ENCODE measurements at places on chromosomes 6 and 20.
A peak's percentile ranks its signal among the peaks of the same experiment; 100 is the strongest.

GRCh38 chr6:120876424-120876823, 457.9 kb downstream of the TBC1D32 start:
- DNase-seq: no peak

- no peak for DNase-seq
Measured at GRCh38 chr6:10048370-10049297, 366.2 kb downstream of the TFAP2A start.

DNA sequence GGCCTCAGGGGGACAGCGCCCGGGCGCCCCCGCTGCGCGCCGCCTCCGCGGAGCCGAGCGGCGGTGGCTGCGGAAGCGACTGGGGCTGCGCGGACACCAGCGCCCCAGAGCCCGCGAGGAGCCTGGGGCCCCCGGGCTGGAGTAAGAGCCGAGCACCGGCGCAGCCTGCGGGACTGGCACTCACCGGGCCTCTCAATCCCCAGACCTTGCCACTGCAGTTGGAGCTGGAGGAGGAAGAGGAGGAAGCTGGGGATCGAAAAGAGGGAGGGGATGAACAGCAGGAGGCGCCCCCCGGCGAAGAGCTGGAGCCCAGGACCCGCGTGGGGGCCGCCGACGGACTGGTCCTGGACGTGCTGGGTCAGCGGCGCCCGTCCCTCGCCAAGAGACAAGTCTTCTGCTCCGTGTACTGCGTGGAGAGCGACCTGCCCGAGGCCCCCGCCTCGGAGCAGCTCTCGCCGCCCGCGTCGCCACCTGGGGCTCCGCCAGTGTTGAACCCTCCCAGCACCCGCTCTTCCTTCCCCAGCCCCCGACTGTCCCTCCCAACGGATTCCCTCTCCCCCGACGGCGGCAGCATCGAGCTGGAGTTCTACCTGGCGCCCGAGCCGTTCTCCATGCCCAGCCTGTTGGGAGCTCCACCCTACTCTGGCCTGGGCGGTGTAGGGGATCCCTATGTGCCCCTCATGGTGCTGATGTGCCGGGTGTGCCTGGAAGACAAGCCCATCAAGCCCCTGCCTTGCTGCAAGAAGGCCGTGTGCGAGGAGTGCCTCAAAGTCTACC, 590 bp downstream of the RNF217 start:
- DNase-seq: no peak

DNA sequence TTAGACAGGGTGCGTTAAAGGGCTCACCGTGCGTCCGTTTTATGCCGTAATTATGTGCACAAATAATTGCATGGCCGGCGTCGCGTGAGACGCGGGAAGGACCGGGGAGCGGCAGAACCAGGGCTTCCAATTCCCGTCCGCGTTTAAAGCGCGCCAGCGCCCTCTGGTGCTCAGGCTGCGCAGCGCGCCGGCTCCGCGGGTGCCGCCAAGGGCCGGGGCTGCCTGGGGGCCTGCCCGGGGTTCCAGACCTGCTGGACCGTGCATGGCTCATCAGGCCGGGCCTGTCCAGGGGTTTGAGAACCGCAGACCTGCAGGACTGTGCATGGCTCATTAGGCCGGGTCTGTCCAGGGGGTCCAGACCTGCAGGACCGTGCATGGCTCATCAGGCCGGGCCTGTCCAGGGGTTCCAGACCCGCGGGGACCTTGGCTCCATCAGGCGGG, 369.0 kb downstream of the THBS2 start:
- DNase-seq: peak; percentile 82

GRCh38 chr6:84501315-84501714, 263.1 kb downstream of the TBX18 start:
- DNase-seq: no peak

- DNase-seq: no peak
Measured at GRCh38 chr6:150266963-150267685, 101.7 kb upstream of the IYD start.

GRCh38 chr6:113120224-113120581, 736.9 kb upstream of the MARCKS start:
- no peak for DNase-seq

DNA sequence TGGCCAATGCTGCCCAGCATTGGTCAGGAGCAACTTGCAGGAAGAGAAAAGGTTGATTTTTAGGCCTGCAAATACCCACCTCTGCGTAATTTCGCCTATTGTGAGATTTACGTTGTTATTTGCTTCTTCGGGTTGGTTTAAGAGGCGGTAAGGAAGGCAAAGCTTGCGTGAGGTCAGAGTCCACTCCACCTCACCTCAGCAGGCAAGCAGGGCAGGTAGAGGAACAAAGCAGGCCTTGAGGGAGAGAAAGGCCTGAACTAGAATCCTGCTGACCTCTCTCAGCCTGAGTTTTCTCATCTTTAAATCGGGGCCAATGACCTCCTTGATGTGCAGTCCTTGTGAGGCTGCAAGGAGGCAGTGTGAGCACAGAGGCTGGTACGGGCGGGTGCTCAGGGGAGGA, 239.1 kb downstream of the CDC5L start:
- no peak for DNase-seq

GRCh38 chr20:36483209-36483918, 58.0 kb upstream of the MYL9 start:
- DNase-seq: no peak

DNA sequence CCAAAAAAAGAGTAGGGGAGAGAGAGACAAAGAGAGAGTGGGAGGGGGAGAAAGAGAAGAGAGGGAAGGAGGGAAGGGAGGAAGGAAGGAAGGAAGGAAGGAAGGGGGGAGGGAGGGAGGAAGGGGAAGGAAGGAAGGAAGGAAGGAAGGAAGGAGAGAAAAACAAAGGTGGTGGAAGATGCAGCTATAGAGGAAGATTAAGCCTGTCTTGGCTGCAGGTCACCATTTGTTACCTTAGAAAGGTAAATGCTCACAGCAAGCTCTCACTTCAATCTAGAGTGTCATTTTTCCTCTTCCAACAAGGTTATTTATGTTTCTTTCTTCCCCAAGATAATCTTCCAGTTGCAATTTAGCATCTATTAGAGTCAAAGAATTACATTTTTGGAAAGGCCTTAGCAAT, 284.0 kb downstream of the PHACTR1 start:
- no peak for DNase-seq

GRCh38 chr20:50848846-50849673, 54.2 kb downstream of the BCAS4 start:
- no peak for DNase-seq

DNA sequence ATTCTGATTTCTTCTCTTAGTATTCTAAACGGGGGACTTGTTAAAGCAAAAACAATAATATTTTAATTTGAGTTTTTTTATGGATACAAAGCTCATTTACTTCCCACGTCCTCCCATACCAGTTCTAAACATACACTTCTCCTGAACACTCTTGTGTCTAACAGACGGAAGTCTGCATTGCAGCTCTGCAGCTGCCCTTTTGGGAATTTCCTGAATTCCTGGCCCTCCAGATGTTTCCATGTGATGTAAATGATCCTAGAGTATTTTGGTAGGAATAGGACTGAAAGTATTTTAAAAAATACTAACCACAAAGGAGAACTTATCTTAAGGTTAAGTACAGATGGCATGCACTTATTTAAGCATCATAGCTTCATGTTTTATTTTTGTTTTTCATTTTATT, 886.7 kb downstream of the TBC1D32 start:
- no peak for DNase-seq

DNA sequence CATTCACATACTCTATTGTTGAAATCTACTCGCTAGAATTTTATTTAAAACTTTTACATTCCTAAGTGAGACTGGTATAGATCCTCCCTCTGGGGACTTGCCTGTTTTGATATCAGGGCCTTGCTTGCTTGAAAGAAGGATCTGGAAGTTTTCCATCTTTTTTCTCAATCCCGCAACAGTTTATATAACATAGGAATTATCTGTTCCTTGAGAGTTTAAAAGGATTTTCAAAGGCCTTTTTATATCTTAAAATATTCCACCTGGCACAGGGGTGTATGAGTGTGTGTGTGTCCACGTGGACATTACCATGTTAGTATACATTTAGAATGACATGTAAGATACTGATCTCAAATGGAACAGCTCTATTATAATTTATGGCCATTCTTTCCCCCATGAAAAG, 96.3 kb downstream of the TRERF1 start:
- no peak for DNase-seq

GRCh38 chr20:35301426-35301825, 9.2 kb upstream of the FAM83C start:
- no peak for DNase-seq

GRCh38 chr6:26086211-26086610, 1.0 kb upstream of the HFE start:
- DNase-seq: no peak

DNA sequence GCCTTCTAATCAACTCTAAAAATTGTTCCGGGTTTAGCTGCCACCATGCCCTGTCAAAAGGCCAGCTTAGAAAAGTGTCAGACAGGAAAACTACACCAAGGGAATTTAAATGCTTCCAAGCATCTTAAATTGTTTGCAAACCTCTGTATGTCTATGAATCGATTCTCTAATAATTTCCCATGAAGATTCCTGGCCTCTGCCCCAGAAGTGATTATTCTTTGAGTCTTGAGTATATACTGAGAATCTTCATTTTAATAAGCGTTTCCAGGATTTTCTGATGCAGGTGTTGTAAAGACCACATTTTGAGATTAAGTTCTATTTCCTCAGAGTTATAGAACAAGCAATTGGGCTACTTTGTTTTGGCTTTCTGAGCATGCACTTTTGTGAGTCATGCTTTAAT, 471.8 kb upstream of the JAG1 start:
- DNase-seq: no peak

GRCh38 chr6:57257911-57258541, 35.9 kb upstream of the RAB23 start:
- no peak for DNase-seq

DNA sequence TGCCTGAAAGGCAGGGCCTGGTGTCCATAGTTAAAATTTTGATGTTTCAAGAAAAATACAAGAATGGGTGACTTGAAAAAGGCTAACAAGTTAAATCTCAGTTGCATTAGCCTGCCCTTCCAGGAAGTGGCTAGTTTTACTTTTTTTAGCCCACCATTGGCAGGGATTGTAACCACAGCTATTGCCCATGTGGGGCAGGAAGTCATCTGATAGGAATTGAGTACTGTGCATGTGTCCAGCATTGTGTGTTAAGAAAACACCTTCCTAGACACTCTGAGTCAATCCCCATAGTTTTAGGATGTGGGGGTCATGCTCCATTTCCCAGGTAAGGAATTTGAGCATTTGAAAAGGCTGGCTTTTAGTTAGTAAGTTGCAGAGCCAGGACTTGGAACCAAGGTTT, 26.9 kb downstream of the LYRM2 start:
- no peak for DNase-seq

GRCh38 chr6:166553563-166554271, 32.8 kb downstream of the RAMACL start:
- DNase-seq: no peak

GRCh38 chr6:139625998-139626975, 251.8 kb upstream of the CITED2 start:
- DNase-seq: no peak

GRCh38 chr6:40406175-40406574, 181.0 kb downstream of the LRFN2 start:
- no peak for DNase-seq

DNA sequence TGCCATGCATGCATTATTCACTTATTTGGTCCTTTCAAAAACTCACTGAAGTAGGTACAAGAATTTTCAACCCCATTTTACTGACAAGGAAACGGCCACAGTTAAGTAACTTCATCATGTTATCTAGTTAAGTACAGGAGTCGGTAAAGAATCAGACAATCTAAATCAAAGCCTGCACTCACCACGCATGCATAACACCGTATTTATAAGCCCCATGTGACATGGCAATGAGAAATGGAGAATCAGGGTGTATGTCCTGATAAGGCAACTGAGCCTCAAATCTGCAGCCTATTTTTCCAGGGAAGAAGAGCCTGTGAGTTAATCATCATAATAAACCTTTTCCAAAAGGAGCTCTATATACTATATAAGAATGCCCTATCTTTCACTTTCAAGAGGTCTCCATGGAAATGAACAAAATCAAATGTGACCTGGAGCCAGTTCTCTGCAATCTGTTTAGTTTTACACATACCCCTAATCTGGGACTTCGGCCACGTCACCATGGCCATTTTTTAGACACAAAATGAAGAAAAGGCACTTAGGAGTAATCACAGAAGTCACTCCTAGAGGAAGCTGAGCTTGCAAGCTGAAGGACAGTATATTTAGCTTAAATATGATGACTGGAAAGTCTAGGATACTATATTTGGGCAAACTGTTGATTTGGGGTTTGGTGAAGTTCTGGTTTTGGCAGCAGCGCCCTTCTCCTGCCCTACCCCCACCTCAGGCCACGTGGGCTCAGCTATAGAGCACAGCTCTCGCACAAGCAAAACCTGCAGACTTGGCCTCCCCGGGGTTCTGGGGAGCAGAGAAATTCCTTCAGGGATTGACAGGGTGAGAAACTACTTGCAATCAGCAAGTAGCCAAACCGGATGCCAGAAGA, 19.2 kb downstream of the TRAM2 start:
- no peak for DNase-seq

GRCh38 chr6:135577059-135577538, 79.6 kb upstream of the AHI1 start:
- DNase-seq: no peak
